H1 (cell line): ENCODE measurements at places on chromosomes 4 and X. TPM values are rescaled to one million over a fixed set of nuclear protein-coding genes. Genes with fewer than 3 reads are reported as not detected.

Gene FRAS1
- total RNA-seq = 106 and 109 TPM in 2 replicates

Gene STPG2
- not detected in 2 replicates for total RNA-seq

Gene NIPAL1
- total RNA-seq = 4.9 and 5.2 TPM in 2 replicates

DNA sequence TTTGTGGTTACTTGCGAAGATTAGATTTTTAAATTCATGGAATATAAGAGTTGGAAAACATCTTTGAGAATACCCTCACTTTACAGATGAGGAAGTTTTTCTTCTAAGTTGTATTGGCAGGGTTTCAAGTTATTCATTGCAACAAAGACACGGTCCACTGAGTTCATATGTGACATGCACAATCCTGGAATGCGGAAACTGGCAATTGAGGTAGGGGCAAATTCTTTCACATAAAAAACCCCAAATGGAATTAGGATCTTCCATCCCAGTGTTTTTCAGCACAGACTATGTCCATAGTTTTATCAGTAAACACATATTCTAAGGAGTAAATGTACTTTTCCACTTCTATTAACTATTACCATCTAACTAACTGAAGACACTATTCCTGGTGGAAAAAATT is 81.8 kb upstream of the NAP1L5 start:
- no peak for DNase-seq
